ENCODE measurements at places on chromosomes 2 and 18.
A peak's percentile ranks its signal among the peaks of the same experiment; 100 is the strongest.

DNA sequence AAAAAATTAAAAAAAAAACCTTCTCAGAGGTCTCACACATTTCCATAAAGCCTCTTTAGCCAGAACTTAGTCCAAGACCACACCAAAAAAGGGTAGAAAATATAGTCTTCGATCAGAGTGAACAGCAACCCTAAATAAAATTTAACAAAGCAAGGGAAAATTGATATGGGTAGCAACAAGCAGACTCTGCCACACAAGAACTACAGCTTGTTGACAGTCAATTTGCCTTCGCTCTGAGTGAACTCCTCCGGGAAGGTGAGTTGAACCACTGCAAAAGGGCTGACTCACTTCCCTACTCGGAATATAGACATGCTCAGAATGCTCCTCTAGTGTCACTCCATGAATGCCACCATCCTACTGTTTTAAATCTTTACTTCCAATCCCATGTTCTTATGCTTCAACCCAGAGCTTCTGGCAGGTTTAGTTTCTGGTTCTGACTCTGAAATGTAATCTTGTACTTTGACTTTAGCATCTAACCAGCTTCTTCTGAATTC lies 24.1 kb downstream of the GAD1 start:
- no peak for DNase-seq

- DNase-seq: peak; percentile 65
These were observed 155.2 kb downstream of the SH3BP4 start for GRCh38 chr2:235106874-235107639.

- DNase-seq: no peak
These were observed 20.4 kb downstream of the HS6ST1 start for GRCh38 chr2:128298286-128298685.

DNA sequence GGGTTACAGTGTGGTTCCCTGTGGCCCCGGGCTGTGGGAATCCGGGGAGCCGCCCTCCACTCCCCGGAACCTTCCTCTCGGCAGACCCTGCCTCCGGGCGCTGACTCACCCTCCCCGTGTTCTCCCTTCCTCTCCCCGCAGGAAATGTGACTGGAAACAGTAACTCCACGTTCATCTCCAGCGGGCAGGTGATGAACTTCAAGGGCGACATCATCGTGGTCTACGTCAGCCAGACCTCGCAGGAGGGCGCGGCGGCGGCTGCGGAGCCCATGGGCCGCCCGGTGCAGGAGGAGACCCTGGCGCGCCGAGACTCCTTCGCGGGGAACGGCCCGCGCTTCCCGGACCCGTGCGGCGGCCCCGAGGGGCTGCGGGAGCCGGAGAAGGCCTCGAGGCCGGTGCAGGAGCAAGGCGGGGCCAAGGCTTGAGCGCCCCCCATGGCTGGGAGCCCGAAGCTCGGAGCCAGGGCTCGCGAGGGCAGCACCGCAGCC lies 59.5 kb downstream of the TNFRSF11A start:
- DNase-seq: no peak

DNA sequence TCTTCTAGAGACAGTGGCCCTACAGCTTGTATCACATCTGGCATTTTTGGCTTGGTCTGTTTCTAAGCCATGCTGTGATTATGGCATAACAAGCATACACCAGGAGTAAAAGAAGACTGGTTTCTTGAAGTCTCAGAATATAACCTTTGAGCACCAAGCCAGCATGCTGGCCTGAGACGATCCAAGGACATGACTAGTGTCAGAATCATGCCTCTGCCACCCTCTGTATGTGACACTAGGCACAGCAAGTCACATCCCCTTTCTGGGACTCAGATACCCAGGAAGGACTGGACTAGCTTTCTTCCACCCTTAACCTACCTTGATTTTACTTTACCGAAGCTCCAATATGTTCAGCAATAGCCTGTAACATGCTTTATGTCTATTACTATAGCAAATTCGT lies 345.5 kb downstream of the SETBP1 start:
- no peak for DNase-seq

- peak; percentile 52 for DNase-seq
These were observed 406.2 kb downstream of the MBD2 start for GRCh38 chr18:53817976-53818950.

All from putamen (tissue), 1 donor.